ENCODE measurements at places on chromosomes 4 and X. TPM values are rescaled to one million over a fixed set of nuclear protein-coding genes. Genes with fewer than 3 reads are reported as not detected.

Gene TRMT44
- 9.2 TPM for total RNA-seq

Gene FAAH2
- 0.24 TPM for total RNA-seq

Gene BANK1
- 0.35 TPM for total RNA-seq

Gene PNMA5
- not detected for total RNA-seq

Gene RASSF6
- total RNA-seq, result not detected
